ENCODE measurements at places on chromosomes 3 and 15. TPM values are rescaled to one million over a fixed set of nuclear protein-coding genes. Genes with fewer than 3 reads are reported as not detected.

DNA sequence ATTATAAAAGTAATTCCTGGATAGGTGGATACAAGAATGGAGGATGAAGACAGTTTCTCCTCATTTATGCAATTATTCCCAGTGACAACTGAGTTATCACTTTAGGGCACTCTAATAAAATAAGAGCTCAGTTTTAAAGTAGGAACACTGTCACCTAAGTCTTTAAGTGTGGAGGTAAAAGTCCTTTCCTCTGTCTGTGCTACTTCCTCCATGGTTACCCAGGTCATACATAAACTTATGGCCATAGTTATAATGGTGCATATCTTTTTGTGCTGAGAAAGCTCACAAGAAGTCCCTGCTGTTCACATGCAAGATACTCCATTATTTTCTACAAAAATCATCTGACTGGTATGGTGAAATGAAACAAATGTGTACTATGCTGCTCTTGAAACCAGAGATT, 1093.6 kb downstream of the IGSF11 start:
- no peak for DNase-seq

The CACNA2D2 gene
- 1.5 TPM for polyA plus RNA-seq

The CILP gene
- 0.06 TPM for polyA plus RNA-seq

The SPINK8 gene
- not detected for polyA plus RNA-seq

GRCh38 chr15:88131937-88132336, 124.6 kb downstream of the NTRK3 start:
- no peak for DNase-seq

DNA sequence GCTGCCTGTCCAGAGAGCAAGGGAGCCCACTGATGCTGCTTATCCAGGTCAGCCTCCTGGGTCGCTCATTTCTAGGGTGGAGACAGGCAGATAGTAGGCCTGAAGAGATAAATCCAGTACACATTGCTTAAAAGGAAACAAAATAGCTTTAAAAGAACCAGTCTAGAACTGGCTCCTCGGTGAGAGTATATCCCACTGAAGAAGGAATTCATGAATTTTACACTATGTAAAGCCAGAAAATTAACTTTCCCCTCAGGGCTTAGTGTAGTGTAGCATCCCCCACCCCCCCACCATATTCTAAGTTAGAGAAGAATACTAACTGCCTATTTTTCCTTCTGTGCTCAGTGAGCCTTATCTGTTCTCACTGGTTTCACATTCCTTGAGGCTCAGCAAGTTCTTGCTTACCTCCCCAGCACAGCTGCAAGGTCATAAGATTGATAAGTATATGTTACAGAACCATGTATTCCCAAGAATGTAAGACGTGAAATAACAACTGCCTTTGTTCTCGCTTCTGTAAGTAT, 30.5 kb upstream of the NOX5 start:
- DNase-seq, result no peak

DNA sequence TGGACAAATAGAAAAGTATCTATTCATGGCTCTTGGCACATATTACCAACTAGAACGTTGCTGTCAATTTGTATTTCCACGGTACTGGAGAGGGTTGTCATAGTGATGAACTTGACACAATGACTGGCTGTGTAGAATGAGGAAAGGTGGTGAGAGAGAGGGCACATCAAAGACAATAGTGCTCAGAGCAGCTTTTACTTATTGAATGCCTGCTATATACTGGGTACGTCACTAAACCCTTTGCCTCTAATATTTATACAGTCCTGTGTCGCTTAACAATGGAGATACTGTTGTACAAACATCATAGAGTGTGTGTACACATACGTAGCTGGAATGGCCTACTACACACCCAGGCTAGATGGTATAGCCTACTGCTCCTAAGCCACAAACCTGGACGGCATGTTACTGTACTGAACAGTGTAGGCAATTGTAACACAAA, 8.3 kb downstream of the TMPRSS7 start:
- no peak for DNase-seq

The MRAS gene
- polyA plus RNA-seq, result not detected

The GOLGA6A gene
- polyA plus RNA-seq, result not detected

The KCNAB1 gene
- polyA plus RNA-seq, result 0.31 TPM

The DCUN1D1 gene
- 34.5 TPM for polyA plus RNA-seq

GRCh38 chr3:30007668-30008067, 598.7 kb upstream of the TGFBR2 start:
- DNase-seq, result no peak

GRCh38 chr3:36476286-36476942, 96.1 kb downstream of the STAC start:
- no peak for DNase-seq

- no peak for DNase-seq
Observed at GRCh38 chr3:65479990-65480389, 558.7 kb downstream of the MAGI1 start.

- DNase-seq, result peak; percentile 55
Observed at GRCh38 chr15:60591496-60592370, 112.8 kb upstream of the ICE2 start.

The FHIT gene
- 8.8 TPM for polyA plus RNA-seq

DNA sequence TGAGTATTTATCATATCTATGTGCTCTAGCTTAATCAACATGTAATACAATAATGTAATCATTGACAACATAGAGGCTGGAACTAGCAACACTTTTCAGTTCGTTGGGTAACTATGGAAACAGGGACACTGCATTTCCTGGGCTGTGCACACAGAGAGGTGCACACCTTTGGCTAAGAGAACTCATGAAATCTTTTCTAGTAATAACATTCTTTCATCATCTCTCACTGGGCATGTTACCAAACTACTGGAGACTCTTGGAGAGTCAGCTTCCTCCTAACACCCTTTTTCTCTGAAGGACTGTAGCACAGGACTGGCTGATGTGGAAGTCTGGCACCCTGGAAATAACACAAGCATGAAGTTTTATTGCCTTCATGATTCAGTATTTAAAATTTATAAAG, 135.6 kb downstream of the KCNMB2 start:
- DNase-seq, result no peak

The CFAP100 gene
- polyA plus RNA-seq, result not detected

DNA sequence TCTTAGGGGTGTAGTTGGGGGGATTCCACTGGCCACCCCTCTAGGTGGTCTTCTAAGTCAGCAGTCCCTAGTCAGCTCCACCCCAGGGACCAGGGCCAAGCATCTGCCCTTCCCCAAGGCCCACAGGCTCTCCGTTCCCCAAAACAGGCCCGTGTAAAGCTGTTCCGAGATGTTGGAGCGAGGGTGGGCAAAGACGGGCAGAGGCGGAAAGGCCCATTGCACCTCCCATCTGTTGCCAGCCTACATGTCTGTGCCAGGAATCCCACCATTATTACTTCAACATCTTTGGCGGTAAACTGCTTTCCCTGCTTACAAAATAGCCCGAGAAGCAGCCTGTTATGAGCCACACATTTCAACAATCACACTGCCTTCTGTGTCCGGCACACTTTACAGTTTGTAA, 1.9 kb upstream of the ATP2B2 start:
- no peak for DNase-seq

GRCh38 chr3:143697975-143698374, 150.3 kb downstream of the SLC9A9 start:
- no peak for DNase-seq
